ENCODE measurements at places on chromosomes 1 and 21.
A peak's percentile ranks its signal among the peaks of the same experiment; 100 is the strongest.

- peak; percentile 65 for DNase-seq
Observed at GRCh38 chr1:6392809-6393399, 663 bp downstream of the ACOT7 start.

- DNase-seq = peak; percentile 96
Observed at GRCh38 chr1:169427081-169427641, at the start of gene CCDC181. Gene CCDC181, minus strand, starts transcription at chr1:169427474. Its CDS starts 2,547 bp downstream, at chr1:169424927.

DNA sequence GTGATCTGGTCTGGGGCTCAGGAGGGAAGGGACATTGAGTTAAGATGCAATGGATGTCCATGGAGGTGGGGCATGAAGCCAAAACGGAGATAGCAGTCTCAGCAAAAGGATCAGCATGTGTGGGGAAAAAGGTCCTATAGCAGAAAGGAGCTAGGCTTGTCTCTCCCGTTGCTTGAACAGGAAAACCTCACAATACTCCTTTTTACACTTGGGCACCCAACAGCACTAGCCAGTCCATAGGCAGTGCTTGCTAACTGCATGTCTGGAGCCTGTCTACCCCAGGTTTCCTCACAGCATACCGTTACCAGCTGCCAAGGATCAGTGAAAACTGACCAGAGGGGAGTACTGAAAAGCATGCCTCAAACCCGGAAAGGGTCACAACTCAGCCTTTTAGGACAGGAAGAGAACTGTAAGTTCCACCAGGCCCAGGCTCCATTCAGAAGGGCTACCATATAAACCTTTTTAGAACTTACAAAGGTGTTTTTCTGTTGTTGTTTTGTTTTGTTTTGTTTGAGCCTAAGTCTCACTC, 78.6 kb downstream of the JAK1 start:
- peak; percentile 59 for DNase-seq

- no peak for DNase-seq
Observed at GRCh38 chr1:174247472-174247871, 88.2 kb downstream of the RABGAP1L start.

- DNase-seq = no peak
Observed at GRCh38 chr1:43592051-43592665, 57.8 kb upstream of the KDM4A start.

DNA sequence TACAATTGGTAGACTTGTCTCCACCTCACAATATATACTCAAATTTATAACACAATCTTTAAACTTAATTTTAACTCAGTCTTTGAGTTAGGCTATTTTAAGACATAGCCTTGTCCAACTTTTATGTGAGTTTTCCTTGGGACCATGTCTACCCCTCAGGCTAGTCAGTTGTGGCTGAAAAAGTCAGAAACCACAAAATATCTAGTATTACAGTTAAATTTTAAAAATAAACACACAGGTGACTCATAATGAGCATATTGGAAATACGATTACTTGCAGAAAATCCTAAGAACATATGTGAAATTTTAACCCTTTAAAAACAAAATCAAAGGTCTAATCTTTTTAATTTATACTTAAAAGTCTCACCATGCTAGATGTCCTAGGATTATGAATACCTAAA, 4.8 kb upstream of the ASB17 start:
- DNase-seq = no peak

- DNase-seq = no peak
Observed at GRCh38 chr21:41927727-41928409, 25.9 kb downstream of the C2CD2 start.

GRCh38 chr1:24426744-24427544, 11.3 kb downstream of the NIPAL3 start:
- DNase-seq = no peak

- DNase-seq = no peak
Observed at GRCh38 chr1:33735624-33736023, 128.3 kb upstream of the HMGB4 start.

DNA sequence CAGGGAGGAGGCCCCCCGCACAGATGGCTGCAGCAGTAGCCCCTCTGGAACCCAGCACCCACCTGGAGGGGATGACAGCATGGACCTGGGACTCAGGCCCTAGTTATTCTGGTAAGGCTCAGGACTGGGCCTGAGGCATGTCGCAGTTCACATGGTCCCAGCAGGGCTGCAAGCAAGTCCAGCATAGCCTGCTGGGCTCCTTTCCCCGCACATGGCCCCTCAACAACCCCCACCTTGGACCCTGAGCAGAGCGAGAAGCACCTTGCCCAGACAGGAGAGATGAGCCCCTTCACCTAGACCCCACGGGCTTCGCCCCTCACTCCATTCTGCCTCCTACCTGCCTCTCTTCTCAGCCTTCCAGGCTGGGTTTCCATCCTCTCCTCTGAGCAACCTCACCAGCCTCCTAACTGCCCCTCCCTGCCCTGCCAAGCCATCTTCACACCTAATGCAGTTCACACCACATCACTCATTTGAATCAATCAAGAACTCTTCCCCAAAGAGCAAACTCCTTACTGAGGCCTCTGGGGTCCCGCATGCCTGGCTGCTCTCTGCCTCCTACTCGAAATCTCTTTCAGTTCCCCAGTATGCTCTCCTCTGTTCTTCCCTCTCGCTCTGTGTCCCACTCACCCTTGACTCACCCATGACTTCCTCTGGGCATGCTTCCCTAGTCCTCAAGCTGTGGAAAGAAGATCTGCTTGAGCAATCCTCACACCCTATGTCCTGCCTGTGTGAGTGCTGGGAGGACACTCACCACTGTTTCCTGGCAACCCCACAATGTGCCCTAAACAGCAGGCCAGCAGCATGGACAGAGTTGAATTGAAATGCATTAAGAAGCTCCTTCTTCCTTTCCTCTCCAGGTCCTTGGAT, 9.4 kb upstream of the THEMIS2 start:
- no peak for DNase-seq

- no peak for DNase-seq
Observed at GRCh38 chr1:13662493-13662892, 37.5 kb upstream of the PRDM2 start.

DNA sequence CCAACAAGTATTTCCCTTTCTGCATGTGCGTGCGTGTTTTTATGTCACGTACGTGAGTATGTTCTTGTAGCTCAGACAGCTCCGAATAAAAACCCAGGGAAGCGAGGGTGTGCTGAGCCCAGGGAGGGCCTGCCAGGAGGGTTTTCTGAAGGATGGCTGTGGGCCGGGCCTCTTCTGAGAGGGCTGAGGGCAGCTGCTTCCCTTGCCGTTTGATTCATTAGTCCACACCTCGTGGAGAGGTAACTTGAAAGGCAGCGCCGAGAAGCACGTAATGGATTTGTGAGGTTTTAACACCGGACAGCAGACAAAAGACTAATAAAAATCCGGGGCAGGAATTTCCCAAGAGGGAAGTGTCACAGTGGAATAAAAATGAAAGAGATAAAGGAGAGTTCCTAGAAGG, 29.5 kb downstream of the CD247 start:
- DNase-seq = no peak

- peak; percentile 77 for DNase-seq
Observed at GRCh38 chr1:100440075-100440809, 87.9 kb downstream of the CDC14A start.

- DNase-seq = no peak
Observed at GRCh38 chr1:150142083-150142482, 7.6 kb upstream of the PLEKHO1 start.

DNA sequence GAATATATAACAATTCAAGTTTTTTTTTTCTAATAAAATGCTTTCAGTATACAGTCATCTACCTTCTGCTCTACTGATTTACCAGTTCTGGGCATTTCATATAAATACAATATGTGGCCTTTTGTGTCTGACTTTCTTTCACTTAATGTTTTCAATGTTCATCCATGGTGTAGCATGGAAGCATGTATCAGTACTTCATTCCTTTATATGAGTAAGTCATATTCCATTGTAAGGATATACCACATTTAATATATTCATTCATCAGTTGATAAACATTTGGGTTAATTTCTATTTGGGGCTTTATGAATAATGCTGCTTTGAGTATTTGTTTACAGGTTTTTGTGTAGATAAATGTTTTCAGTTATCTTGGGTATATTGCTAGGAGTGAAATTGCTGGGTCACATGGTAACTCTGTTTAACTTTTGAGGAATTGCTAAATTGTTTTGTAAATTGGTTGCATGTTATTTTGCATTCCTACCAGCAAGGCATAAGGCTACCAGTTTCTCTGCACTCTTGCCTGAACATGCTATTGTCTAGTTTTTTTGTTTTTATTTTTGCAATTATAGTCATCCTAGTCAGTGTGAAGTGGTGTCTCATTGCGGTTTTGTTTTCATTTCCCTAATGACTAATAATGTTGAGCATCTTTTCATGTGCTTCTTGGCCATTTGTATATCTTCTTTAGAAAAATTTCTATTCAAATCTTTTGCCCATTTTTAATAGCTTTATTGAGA, 206.1 kb downstream of the TM2D1 start:
- no peak for DNase-seq

DNA sequence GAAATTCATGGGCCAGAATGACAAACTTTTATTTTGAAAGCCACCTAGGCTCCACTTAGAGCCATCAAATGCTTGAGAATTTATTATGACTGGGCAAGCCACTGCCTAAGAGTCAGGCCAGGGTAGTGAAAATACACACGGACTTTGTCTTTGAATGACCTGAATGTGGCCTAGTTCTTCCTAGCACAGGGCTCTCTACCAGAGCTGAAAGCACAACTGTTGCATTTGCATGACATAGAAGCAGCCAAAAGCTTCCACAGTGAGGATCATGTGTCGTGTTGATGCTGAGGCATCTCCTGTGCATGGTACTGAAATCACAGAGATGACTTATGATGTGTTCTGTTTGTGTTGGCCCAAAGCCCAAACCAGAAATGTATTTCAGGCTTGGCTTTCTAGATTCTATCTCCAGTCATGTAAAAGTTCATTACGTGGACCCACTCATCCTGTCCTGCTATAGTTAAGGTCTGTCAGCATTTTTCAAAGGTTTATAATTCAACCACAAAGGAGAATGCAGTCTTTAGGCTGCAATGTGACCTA, 164.0 kb upstream of the UBE2U start:
- DNase-seq = no peak

DNA sequence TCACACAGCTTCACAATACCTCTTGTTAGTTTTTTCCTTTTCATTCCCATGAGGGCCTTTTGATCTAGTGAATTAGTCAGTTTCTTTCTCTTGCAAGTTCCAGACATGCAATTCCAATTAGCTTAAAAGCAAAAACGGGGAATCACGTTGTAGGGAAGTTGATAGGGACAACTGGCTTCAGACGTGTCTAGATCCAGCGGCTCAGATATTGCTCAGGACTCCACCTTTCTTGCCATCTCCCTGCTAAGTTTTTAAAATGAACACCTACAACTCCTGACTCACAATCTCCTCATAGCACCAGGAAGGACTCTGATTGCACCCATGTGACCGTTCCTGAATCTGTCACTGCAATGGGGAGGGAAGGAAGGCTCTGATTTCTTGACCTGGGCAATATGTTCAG, 63.8 kb upstream of the ARHGAP29 start:
- no peak for DNase-seq

- peak; percentile 84 for DNase-seq
Observed at GRCh38 chr1:48873944-48874343, 97.3 kb upstream of the BEND5 start.

DNA sequence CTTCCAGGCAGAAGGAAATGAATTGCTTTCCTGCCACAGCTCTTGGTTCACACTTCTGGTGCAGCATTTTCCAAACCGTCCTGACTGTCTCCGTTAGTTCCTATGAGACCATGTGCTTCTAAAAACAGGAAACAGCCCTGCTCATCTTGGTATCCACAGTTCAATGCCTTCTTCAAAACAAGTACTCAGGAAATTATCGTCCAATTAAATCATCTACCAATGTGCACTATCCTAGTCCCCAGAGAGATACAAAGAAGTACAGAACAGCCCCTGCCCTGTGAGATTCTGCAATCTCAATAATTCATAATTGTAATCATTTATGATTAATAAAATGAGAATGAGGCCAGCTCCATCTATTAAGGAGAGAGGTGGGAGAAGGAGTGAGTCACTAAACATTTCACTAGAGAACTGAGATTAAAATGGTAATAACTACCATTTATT, 11.2 kb downstream of the CLEC20A start:
- no peak for DNase-seq

DNA sequence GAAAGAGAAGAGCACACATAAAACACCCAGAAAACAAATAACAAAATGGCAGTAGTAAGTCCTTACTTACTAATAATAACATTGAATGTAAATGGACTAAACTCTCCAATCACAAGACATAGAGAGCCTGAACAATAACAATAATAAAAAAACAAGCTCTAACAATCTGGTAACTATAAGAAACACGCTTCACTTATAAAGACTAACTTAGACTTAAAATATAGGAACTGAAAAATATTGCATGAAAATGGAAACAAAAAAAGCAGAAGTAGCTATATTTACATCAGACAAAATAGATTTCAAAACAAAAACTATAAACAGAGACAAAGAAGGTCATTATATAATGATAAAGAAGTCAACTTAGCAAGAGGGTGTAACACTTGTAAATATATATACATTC, 83.1 kb upstream of the LYPLAL1 start:
- DNase-seq = no peak

DNA sequence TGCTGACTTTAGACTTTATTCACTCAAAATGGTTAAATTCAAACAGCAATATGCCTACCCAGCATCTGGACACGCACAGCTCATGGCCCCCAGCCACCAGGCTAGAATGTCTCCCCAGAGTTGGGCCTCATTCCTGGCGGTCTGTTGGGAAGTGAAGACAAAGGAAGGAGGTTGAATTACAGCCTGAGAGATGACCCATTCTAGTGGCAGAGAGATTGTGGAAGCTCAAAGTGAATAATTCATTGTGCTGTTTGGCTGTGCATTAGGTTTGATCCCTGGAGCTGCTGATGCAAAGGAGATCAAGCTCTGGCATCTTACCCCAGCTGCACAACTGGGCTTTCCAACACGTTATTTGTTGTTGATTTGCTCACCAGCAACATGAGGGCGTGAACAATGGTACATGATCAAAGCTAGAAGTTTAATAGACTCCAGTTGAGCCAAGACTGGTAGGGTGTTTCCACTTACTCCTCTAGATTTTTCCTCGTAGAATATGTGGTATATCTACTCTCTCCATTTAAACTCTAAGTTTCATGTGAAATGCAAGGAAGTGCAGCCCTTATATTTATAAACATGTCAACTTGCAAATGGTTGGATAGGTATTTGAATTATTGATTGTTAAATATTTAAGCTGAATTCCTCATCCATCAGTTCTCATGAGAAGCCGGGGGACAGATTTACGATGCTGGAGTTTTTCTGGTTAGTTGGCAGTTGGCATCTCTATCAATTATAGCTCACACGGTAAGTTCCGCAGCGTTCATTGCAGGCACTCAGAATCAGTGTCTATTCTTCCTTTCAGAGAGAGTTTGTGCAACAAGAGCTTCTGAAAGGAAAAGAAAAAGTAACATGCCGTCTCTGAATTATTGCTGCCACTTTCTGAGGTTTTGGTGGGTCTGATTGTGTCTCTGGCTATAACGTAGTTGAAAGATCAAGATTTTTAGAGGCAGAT, 222.7 kb downstream of the TM2D1 start:
- DNase-seq = no peak

- DNase-seq = no peak
Observed at GRCh38 chr21:45432575-45433255, 27.8 kb downstream of the COL18A1 start.

DNA sequence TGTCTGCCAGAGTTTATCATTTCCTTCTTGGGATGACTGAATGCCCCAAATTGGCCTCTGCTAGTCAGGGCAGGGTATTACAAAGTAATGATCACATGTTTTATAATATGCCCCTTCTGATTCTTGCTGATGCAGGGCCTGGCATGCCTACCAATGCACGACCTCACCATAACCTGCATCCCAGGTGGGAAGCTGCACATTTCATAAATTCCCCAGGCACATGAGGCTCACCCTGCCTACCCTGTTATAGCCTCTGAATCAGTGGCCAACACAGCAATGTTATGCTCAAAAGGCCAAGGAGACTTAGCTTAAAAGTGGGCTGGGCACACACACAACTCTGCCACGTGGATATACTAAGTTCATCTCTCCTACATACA, 28.0 kb upstream of the XPR1 start:
- no peak for DNase-seq
